Cardiac fibroblast (primary cell): ENCODE measurements at places on chromosomes 12 and 14.
A peak's percentile ranks its signal among the peaks of the same experiment; 100 is the strongest.

DNA sequence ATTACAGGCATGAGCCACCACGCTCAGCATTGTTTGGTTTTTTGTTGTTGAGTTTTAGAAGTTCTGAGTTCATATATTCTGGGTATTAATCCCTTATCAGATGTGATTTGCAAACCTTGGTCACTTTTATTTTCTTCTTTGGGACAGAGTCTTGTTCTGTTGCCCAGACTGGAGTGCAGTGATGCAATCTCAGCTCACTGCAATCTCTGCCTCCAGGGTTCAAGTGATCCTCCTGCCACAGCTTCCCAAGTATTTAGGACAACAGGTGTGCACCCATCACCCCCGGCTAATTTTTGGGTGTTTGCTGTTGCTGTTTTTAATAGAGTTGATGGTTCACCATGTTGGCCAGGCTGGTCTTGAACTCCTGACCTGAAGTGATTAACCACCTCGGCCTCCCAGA is 11.8 kb downstream of the USP30 start:
- no peak for DNase-seq

DNA sequence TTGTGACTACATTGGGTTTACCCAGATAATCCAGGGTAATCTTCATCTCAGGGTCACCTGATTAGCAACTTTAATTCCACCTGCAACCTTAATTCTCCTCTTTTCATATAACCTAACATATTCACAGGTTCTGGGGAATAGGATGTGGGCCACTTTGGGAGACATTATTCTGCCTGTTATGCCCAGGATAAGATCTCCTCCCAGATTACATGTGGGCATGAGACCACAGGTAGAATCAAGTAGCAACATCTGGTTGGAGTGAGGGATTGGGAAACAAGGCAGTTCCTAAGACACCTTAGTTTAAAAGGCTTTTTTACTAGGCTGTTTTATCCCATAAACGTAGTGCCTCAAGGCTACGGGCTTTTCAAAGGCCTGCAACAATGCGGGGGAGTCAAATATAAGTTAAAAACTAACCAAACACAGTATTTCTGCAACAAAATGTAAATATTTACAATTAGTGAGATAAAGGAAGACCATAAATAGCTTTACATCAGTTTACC is 181.5 kb downstream of the FOXA1 start:
- DNase-seq = no peak

- DNase-seq = peak; percentile 52
These were observed 333.9 kb upstream of the LMO3 start for GRCh38 chr12:16939871-16940306.

DNA sequence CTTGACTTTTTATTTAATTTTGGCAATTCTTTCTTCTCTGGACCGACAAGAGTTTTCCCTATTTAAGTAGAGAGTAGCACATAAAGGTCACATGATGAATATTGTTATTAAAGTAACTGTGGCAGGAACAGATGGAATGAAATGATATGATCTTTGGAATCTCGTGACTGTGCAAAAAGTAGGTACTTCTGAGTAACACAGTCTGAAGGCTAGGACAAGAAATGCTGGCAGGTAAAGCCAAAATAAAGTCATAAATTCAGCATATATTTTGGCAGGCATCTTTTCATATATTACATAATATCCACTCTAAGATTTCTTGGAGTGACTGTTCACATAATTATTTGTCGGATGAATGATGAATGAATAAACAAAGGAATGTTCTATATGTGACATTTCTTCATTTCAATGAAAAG is 121.4 kb downstream of the EFCAB11 start:
- DNase-seq = peak; percentile 43

DNA sequence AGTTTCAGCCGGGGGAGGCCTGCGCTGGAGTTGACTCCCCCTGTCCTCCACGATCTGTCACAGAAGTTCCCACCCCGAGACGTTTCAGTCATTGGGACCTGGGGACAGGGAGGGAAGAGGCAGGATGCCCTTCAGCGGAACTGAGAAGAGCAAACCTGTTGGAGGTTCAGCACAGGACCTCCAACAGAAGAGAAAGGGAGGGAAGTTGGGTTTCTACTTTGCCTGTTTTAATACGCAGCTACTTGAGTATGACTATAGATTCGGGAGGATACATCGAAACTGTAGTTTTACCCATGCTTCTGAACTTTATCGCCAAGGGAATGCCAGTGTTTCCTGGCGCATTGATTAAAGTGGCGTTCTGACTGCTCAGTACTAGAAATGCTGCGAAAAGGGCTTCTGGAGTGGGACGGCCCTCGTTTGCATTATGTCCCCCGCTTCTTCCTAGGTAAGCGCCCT is 2.3 kb upstream of the DUSP6 start:
- no peak for DNase-seq

DNA sequence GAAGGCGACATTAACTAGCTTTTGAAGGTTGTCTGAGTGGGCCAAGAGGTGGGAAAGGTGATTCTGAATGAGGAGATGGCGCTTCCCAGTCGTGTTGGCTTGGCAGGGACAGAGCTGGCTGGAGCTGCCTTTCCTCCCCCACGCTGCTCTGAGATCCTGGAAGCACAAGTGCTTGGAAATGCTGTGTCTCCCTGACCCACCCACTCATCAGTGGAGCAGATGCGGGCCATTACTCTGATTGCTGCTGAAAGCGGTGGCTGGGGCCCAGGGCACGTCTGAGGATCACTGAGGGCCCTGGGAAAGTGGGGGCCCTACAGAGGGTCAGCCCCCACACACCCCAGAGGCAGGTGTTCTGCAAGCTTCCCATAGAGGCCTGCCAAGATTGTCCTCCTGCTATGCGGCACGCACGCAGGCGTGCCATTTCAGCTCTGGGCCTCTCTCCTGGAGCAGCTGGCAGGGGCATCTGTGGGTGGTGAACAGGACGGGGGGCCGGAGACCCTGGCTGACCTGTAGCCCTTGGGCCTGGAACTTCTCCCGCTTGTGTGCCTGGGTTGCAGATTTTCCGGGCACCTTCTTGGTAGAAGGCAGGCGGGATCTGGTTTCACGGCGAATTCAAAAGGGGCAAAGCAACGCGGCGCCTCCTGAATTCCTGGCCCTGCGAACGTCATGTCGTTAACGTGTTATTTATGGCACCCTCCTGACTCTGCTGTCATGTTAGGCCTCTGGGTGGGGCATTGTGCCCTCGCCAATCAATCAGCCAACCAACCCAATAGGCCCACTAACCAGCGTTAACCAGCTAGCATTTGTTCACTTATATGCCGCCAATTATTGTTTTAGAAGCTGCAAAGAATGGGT is 133.8 kb upstream of the TBX3 start:
- no peak for DNase-seq

GRCh38 chr12:27143256-27144069 is 61.1 kb upstream of the C12orf71 start:
- no peak for DNase-seq

- DNase-seq = no peak
These were observed 150.8 kb downstream of the TTC8 start for GRCh38 chr14:88975043-88975830.

DNA sequence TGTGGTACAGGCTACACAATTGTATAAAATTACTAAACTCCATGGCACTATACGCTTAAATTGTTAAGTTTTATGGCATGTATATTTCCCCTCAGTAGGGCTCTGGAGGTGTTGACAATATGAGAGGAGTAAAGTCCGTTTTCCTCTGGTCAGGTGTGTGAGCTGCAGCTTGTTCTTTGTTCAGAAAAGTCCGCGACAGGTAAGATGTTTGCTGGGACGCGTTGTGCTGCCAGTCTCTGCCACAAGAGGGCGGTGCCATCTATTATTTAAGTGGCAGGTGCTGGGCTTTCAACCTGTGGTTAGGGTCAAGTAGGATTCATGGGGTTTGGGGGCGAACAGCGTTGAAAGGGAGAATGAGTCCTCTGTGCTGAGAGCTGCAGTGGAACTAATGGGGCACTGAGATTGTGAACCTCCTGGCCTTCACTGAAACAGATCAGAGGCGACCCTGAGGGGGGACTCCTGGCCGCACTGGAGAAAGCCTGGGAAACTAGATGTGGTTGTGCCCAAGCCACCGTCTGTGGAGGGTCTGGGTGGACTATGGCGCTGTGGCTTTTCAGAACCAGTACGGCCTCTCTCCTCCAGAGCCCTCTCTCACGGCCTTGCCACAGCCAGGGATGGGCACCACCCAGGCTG is 179.0 kb downstream of the SLC15A4 start:
- DNase-seq = no peak

DNA sequence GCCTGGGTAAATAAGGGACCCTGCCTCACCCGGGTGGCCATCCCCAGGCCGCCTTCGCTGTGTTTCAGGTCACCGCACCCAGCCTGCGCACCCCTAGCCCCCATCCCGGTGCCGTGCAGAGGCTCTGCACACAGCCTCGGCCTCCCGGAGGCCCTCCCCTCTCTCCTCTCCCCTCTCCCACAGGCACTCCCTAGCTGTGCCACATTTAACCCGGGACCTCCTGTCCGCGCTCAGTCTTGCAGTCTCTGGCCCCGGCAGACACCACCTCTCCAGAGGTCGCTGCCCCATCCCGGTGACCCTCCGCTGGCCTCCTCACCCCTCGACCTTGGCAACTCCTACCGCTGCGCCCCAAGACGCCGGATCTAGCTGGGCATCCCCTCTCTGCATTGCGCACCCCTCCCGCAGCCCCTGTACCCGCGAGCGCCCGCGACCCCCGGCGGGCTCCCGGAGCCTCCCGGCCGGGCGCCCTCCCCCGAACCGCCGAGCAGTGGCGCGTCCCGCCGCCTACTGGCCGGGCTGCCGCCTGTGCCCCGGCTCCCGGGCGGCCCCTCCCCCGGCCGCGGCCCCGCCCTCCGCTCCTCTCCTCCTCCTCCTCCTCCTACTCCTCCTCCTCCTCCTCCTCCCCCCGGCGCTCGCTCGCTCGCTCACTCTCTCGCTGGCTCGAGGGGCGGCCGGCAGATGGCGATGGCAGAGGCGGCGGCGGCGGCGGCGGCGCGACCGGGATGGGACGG is 120.7 kb downstream of the AACS start:
- DNase-seq = peak; percentile 73

- no peak for DNase-seq
These were observed 1.8 kb downstream of the PRORP start for GRCh38 chr14:35124127-35124526.

DNA sequence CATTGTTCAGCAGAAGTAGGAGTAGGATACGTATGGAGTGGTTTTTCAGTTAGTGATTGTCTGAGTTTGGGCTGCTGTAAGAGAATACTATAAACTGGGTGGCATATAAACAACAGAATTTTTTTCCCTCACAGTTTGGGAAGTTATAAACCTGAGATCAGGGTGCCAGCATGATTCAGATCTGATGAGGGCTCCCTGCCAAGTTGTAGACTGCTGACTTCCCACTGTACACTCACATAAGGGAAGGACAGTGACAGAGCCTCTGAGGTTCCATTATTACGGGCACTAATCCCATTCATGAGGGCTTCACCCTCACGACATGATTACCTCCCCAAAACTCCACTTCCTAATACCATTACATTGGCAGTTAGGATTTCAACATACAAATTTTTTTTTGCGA is 50.7 kb downstream of the ACSM4 start:
- DNase-seq = no peak
